Smooth muscle cell of bladder (primary cell): ENCODE measurements at places on chromosomes 16 and 17. TPM values are rescaled to one million over a fixed set of nuclear protein-coding genes. Genes with fewer than 3 reads are reported as not detected.

Gene KRTAP3-2
- not detected in 2 replicates for total RNA-seq

Gene CLEC10A
- total RNA-seq = not detected in 2 replicates

Gene JPH3
- under 0.01 TPM in 1 of 2 replicates, not detected in the other for total RNA-seq

Gene ITGAE
- total RNA-seq = 18.4 and 23.2 TPM in 2 replicates

Gene CHRNE
- total RNA-seq = 0.14 and 1.4 TPM in 2 replicates

Gene CFAP97D1
- under 0.01 TPM in 2 replicates for total RNA-seq

Gene HS3ST4
- not detected in 2 replicates for total RNA-seq

Gene SNX20
- total RNA-seq = not detected in 2 replicates

Gene SHBG
- 0.57 and 148 TPM in 2 replicates for total RNA-seq

Gene CDRT15
- total RNA-seq = not detected in 2 replicates

Gene EVI2A
- total RNA-seq = 1.00 and 3.6 TPM in 2 replicates

Gene RNPS1
- 33.1 and 44.0 TPM in 2 replicates for total RNA-seq

Gene CACNG5
- total RNA-seq = not detected in 2 replicates

Gene SEPTIN1
- not detected in 2 replicates for total RNA-seq

Gene TSR3
- 50.3 and 63.9 TPM in 2 replicates for total RNA-seq

Gene ITGA2B
- 0.28 TPM in 2 replicates for total RNA-seq

Gene RPUSD1
- total RNA-seq = 12.8 and 17.9 TPM in 2 replicates

Gene HAP1
- under 0.01 and 0.18 TPM in 2 replicates for total RNA-seq

Gene PRSS22
- total RNA-seq = not detected in 2 replicates

Gene SMIM22
- not detected in 2 replicates for total RNA-seq

Gene CSNK2A2
- 18.3 and 23.1 TPM in 2 replicates for total RNA-seq

Gene ASGR2
- total RNA-seq = not detected in 2 replicates

Gene CCDC154
- 0.14 and 0.28 TPM in 2 replicates for total RNA-seq

Gene ABCC11
- total RNA-seq = under 0.01 TPM in 2 replicates

Gene PRAC2
- total RNA-seq = 0.46 TPM in 1 of 2 replicates, not detected in the other

Gene LGALS9B
- total RNA-seq = not detected in 2 replicates

Gene C17orf113
- 0.09 and 0.14 TPM in 2 replicates for total RNA-seq
